ENCODE measurements at places on chromosomes 12 and 14. TPM values are rescaled to one million over a fixed set of nuclear protein-coding genes. Genes with fewer than 3 reads are reported as not detected.
A peak's percentile ranks its signal among the peaks of the same experiment; 100 is the strongest.

TAS2R9 gene
- polyA plus RNA-seq, result not detected

- no peak for DNase-seq
- no peak overlapping the region for H3K27ac ChIP-seq
- H3K27me3 ChIP-seq, result no peaks in the 10 kb centered on the region
- H3K4me3 ChIP-seq, result no peak overlapping the region
- H3K36me3 ChIP-seq, result peaks cover 3% of the 10 kb centered on the region
Observed at GRCh38 chr14:102408724-102409123, 46.0 kb downstream of the TECPR2 start.

DNA sequence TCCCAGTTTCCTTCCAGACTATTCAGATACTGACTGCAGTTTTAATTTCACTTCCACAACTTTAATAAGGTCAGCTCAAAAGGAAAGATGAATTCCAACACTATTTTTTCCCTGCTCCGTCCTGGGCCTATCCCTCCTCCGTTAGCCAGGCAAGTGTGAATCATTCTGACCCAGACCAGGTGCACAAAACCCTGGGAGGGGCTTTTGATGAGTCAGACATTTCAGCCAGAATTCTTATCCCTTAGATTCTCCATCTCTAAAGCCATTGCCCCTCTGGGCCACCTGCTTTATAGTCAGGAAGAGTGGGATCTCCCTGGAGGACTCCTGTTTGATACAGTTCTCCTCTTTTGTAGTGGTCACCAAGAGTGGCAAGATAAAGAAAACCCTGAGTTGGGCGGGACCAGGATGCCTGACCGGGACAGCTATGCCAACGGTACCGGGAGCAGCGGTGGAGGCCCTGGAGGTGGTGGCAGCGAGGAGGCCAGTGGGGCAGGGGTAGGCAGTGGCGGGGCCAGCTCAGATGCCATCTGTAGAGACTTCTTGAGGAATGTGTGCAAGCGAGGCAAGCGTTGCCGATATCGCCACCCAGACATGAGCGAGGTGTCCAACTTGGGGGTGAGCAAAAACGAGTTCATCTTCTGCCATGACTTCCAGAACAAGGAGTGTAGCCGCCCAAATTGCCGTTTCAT, 2.2 kb downstream of the ZC3H10 start:
- no peaks in the 10 kb centered on the region for H3K27me3 ChIP-seq
- no peak for DNase-seq
- H3K4me3 ChIP-seq, result no peak overlapping the region
- H3K36me3 ChIP-seq, result peaks cover 20% of the 10 kb centered on the region
- H3K4me1 ChIP-seq, result peaks cover 12% of the 10 kb centered on the region

LRFN5 gene
- 2.3 TPM for polyA plus RNA-seq

- DNase-seq, result no peak
- no peak overlapping the region for H3K4me3 ChIP-seq
- H3K4me1 ChIP-seq, result no peaks in the 10 kb centered on the region
- H3K36me3 ChIP-seq, result no peaks in the 10 kb centered on the region
- no peak overlapping the region for H3K27ac ChIP-seq
- no peaks in the 10 kb centered on the region for H3K27me3 ChIP-seq
Observed at GRCh38 chr14:29853272-29853671, 74.4 kb downstream of the PRKD1 start.

DNA sequence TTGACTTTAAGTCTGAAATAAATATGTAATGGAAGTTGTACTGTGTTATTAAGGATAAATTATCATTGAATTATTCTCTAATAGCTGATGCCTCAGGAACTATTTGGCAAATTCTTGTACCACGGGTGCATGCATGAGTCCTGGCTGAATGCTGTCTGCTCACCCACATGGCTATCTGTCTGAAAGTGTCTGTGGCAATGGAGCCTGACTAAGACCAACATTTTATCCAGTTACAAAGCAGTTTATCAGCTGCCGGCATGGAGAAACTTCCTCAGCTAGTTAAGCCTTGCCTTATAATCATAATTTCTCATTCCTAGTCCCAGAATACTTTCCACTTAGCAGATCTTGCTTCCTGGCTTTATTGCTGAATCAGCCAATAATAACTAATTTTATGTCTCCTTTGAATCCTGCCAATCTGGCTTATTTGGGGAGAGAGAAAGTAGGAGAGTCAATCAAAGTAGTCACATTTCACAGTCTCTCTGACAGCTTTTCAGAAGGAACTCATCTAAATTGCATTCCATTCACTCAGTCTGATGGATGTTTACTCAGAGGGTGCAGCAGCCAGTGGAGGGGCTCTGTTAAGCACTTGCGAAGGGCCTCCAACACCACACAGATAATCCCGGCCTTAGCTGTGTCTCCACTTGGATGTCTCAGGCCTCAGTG, 280.6 kb upstream of the CLEC14A start:
- no peaks in the 10 kb centered on the region for H3K36me3 ChIP-seq
- H3K27me3 ChIP-seq, result no peaks in the 10 kb centered on the region
- H3K4me3 ChIP-seq, result no peak overlapping the region
- no peak for DNase-seq
- H3K4me1 ChIP-seq, result no peaks in the 10 kb centered on the region
- no peak overlapping the region for H3K27ac ChIP-seq

DNA sequence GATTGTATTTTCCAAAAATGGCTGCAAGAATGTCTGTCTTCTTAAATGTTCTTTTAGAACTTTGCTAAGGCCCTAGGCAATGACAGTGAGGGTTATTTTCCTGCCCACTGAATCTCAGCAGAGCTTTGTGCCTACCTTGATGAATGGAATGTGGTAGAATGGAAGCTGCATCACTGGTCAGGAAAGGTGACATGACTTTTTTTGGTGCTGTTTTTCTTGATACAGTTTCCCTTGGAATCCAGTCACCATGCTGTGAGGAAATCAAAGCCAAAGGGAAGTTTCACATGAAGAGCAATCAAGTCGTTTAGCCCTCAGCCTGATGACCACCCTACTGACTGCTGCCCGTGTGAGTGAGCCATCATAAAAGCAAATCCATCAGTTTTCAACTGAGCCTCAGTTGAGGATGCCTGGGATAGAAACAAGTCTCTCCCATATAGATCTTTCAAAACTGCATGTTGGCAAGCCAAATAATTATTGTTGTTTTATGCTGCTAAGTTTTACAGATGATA, 886.0 kb upstream of the FBXO33 start:
- no peak for DNase-seq
- H3K27ac ChIP-seq, result no peak overlapping the region
- no peaks in the 10 kb centered on the region for H3K4me1 ChIP-seq
- H3K27me3 ChIP-seq, result no peaks in the 10 kb centered on the region
- no peak overlapping the region for H3K4me3 ChIP-seq

DNA sequence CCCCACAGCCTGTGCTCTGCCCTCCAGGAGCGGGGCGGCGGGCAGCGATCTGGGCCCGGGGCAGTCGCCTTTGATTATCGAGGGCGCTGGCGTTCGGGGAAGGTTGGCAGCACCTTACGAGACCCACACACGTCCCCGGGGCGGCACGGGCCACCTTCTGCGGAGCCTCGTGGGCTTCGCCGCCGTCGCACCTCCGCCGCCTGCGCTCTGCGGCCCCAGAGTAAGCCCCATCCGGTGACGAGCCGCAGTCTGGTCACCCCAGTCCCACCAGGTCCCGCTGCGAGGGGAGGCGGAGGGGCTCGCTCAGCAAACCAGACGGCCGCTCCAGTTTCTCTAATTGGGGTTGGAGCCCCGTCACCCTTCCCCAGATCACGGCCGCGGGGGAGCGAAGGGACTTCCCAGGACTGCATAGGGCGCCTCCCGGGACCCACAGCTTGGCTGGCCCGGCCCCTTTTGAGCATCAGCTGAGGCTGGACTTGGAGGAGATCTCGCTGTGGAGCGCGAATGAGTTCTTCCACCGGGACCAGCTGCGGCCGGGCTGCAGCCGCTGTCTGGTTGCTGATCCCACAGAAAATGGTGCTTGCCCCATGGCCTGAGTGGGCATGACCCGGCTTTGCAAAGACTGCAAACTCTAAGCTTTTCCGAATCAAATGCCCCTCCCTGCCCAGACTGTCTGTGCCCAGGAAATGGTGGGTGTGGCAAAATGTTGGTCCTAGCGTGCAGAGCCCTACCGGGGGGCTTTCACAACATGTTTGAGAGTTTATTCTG, 560 bp downstream of the LGALS3 start:
- H3K4me3 ChIP-seq, result peak overlapping the region; percentile 88
- H3K4me1 ChIP-seq, result peaks cover 44% of the 10 kb centered on the region
- H3K36me3 ChIP-seq, result peaks cover 25% of the 10 kb centered on the region
- no peak for DNase-seq

HSPB8 gene
- polyA plus RNA-seq, result 8.4 TPM

GRCh38 chr14:35533357-35534207, at the start of gene INSM2:
Gene INSM2 (plus strand): TSS chr14:35534164. CDS start chr14:35534253, 89 bp downstream.
- H3K27me3 ChIP-seq, result peaks cover 67% of the 10 kb centered on the region
- no peaks in the 10 kb centered on the region for H3K36me3 ChIP-seq
- H3K27ac ChIP-seq, result no peak within 1 kb of the TSS
- peaks cover 4% of the 10 kb centered on the region for H3K4me1 ChIP-seq
- DNase-seq, result peak; percentile 25
- peak within 1 kb of the TSS; percentile 43 for H3K4me3 ChIP-seq

DNA sequence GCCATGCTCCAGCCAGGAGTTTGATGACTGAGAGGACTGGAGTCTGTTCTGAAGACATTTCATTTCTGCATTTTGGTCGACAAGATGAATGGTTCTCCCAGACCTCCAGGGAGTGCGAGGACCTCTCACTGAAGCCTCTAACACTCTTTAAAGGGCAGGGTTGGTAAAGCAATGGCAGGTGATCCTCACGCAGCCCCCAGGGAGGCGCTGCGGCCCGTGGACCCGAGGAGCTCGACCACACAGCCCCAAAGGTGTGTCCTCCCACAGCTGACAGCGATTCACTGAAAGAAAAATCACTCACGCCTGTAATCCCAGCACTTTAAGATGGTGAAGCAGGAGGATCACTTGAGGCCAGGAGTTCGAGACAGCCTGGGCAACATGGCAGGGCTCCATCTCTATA, 183.8 kb upstream of the SFSWAP start:
- no peak overlapping the region for H3K4me3 ChIP-seq
- H3K27ac ChIP-seq, result no peak overlapping the region
- DNase-seq, result no peak
- no peaks in the 10 kb centered on the region for H3K4me1 ChIP-seq
- H3K36me3 ChIP-seq, result no peaks in the 10 kb centered on the region
- peaks cover 5% of the 10 kb centered on the region for H3K27me3 ChIP-seq

DNA sequence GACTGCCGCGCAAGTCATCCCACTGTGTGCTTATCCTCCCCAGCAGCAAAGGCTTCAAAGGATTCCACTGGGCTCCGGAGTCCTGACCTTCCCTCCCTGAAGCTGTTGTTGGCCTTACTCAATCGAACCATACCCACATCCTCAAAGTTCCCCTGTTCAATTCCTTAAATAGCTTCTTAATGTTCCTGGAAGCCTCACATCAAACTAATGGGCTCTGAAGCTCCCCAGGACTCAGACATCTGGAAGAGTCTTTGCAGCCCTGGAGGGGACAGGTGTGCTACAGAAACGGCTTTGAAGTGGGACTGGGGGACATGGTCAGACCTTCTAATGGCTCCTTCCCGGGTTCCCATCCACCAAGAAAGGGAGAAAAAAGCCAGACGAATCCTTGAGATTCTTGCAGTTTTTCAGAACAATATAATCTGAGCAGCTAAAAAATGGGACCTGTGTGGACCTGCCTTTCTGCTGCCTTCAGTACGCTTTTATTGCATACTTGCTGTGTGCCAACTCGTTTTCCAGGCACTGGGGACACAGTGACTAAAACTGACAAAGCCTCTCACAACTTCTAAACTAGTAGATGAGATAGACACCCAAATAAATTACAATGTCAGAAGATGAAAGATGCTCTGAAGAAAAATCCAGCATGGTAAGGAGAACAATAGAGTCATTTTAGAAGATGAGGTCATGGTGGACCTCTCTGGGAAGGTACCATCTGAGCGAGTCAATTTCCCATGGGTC, 204.5 kb downstream of the MON2 start:
- H3K4me1 ChIP-seq, result no peaks in the 10 kb centered on the region
- no peaks in the 10 kb centered on the region for H3K27me3 ChIP-seq
- no peak overlapping the region for H3K27ac ChIP-seq
- H3K4me3 ChIP-seq, result no peak overlapping the region
- H3K36me3 ChIP-seq, result peaks cover 8% of the 10 kb centered on the region

- H3K4me3 ChIP-seq, result no peak overlapping the region
- no peaks in the 10 kb centered on the region for H3K27me3 ChIP-seq
- H3K27ac ChIP-seq, result no peak overlapping the region
- H3K36me3 ChIP-seq, result peaks cover 10% of the 10 kb centered on the region
- DNase-seq, result no peak
- H3K4me1 ChIP-seq, result no peaks in the 10 kb centered on the region
Observed at GRCh38 chr12:123502163-123502704, 31.3 kb downstream of the RILPL1 start.

DNA sequence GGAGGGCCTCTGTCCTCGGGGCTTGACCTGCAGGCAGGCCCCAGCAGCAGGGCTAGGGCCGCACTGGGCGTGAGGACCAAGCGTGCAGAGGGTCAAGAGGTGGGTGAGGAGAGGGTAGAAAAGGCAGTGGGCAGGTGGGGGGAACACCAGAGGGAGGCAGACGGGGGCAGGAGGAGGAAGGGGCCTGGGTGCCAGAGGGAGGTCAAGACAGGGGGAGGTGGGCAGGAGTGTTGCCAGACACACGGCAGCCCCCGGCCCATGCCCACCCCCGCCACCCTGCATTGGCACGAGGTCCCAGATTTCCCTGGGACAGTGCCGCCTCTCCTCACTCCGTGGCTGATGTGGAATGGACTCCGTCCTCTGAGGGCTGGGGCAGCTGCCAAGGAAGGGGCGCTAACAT, 8.2 kb downstream of the TMEM121 start:
- peaks cover 5% of the 10 kb centered on the region for H3K4me1 ChIP-seq
- peaks cover 14% of the 10 kb centered on the region for H3K27me3 ChIP-seq
- no peaks in the 10 kb centered on the region for H3K36me3 ChIP-seq
- no peak overlapping the region for H3K27ac ChIP-seq

DNA sequence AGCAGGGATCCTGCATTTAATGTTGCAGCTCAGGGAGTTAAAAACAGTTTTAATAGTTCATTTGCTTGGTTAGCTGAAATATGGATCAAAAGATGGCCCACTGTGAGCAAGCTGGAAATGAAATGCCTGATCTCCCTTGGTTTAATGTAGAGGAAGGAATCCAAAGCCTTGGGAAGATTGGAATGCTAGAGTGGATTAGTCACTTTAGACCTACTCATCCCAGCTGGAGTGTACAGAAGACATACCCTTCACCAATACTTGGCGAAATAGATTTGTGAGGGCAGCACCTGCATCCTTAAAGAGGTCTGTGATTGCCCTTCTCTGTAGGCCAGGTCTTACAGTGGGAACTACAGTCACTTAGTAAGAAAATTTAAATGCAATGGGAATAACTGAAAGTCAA, 58.0 kb upstream of the KRAS start:
- H3K36me3 ChIP-seq, result no peaks in the 10 kb centered on the region
- DNase-seq, result no peak
- no peak overlapping the region for H3K4me3 ChIP-seq
- H3K27me3 ChIP-seq, result no peaks in the 10 kb centered on the region

DNA sequence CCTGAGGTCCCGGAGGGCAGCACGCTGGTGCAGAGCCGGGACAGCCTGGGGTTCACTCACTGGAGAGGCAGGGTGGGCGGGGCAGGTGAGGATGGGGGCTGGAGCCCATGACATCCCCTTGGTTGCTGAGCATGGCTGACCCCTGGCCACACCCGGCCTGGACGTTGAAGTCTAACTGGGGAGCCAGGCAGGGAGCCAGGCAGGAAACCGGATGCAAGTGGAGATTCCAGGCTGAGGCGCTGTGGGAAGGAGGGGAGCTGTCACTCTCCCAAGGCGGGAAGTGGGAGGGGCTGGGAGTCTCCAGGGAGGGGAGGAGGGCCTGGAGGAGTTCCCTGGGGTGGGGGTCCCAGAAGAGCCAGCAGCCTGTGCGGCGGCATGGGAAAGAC, 7.7 kb upstream of the INF2 start:
- H3K27me3 ChIP-seq, result no peaks in the 10 kb centered on the region
- peaks cover 75% of the 10 kb centered on the region for H3K4me1 ChIP-seq
- H3K4me3 ChIP-seq, result no peak overlapping the region
- peak overlapping the region; percentile 73 for H3K27ac ChIP-seq
